Thoracic aorta (tissue), 2 donors: ENCODE measurements at places on chromosomes 12 and 14.
A peak's percentile ranks its signal among the peaks of the same experiment; 100 is the strongest.

GRCh38 chr14:60287452-60287851 lies 38.4 kb downstream of the PPM1A start:
- no peak overlapping the region for H3K4me3 ChIP-seq
- H3K4me1 ChIP-seq = no peaks in the 10 kb centered on the region
- H3K27ac ChIP-seq = no peak overlapping the region
- no peak for DNase-seq
- H3K36me3 ChIP-seq = peaks cover 12% of the 10 kb centered on the region
- H3K27me3 ChIP-seq = no peaks in the 10 kb centered on the region

- no peaks in the 10 kb centered on the region for H3K27me3 ChIP-seq
- no peak overlapping the region for H3K27ac ChIP-seq
- H3K4me1 ChIP-seq = peaks cover 10% of the 10 kb centered on the region
- H3K36me3 ChIP-seq = no peaks in the 10 kb centered on the region
- no peak overlapping the region for H3K4me3 ChIP-seq
These were observed 5.2 kb upstream of the HSP90B1 start for GRCh38 chr12:103924761-103925641.

DNA sequence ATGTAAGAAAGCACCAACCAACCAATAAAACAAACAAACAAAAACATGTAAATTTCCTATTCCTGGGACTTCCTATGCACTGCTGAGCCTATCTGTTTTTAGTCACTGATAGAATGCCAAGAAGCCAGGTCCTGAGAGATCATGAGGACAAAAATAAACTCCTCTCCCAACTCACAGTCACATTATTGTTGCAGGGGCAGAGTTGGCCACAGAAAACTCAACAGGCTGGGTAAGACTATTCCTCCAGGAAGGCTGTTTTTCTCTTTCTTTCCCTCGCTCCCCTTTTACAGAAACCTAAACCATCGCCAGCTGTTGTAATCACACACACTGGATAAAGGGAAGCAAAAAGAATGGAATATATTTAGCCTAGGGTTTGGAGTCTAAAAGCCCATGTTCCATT lies 55.8 kb upstream of the METAP2 start:
- DNase-seq = no peak
- H3K4me3 ChIP-seq = peak overlapping the region; percentile 61
- peaks cover 67% of the 10 kb centered on the region for H3K4me1 ChIP-seq
- H3K27ac ChIP-seq = peak overlapping the region; percentile 81
- H3K27me3 ChIP-seq = no peaks in the 10 kb centered on the region

DNA sequence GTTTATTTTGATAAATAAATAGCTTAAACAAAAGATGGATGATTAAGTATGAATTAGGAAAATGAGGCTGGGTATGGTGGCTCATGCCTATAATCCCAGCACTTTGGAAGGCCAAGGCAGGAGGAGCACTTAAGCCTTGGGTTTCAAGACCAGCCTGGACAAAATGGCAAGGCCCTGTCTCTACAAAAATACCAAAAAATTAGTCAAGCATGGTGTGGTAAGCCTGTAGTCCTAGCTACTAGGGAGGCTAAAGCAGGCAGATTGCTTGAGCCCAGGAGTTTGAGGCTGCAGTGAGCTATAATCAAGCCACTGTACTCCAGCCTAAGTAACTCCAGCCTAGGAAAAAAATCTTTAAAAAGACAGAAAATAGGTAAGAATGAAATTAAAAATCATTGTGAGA lies 96.0 kb downstream of the BCL2L14 start:
- no peak for DNase-seq
- H3K4me3 ChIP-seq = no peak overlapping the region
- no peaks in the 10 kb centered on the region for H3K27me3 ChIP-seq

DNA sequence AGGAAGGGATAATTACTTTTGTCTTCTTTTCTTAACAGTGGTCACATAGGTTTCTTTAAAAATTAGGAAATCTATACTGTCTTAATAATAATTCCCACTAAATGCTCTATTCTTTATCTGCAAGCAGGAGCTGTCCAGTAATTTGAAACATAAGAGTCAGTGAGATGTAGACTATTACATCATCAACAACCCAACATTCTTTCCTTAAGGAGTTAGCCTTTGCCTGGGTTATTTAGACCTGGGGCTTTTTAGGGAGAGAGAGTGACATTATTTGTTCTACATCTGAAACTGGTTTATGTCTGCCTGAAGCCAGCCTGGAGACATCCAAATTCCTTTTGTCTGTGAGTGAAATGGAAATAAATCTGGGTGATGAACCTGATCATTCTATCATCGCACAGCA lies 294.4 kb downstream of the TMTC2 start:
- H3K4me3 ChIP-seq = no peak overlapping the region
- H3K4me1 ChIP-seq = no peaks in the 10 kb centered on the region
- DNase-seq = no peak
- no peak overlapping the region for H3K27ac ChIP-seq
- H3K27me3 ChIP-seq = no peaks in the 10 kb centered on the region
- H3K36me3 ChIP-seq = no peaks in the 10 kb centered on the region
